Renal cortex interstitium (tissue), 15 donors: ENCODE measurements at places on chromosomes 16 and 17. TPM values are rescaled to one million over a fixed set of nuclear protein-coding genes. Genes with fewer than 3 reads are reported as not detected.

DNA sequence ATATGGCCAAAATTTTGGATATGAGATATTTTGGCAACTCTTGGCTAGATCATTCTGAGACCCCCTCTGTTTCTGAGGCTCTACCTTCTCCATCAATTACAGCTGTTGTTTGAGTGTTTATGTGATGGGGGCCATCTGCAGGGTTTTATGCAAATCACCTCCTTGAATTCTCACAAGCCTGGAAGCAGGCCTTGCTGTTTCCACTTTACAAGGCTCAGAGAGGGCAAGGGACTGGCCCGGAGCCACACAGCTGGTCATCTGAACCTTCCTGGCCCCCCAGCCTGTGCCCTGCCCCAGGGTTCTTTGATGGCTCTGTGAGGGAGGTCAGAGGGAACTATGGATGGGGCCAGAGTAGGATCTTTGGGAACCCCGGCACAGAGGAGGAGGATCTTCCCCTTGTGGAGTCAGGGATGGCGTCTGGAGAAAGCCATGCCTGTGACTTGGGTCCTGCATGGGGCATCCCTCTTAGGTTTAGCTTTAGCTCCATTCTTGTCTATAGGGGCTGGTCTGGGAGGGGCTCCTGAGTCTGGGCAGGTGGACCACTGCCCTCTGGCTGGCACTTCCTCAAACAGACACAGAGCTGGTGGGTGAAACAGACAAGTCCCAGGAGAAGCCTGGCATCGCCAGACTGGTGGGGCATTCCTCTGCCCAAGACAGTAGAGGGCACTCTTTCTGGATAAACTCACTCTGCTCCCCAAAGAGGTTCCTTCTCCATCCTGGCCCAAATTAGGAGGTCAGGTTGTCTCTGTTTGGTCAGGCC, 26.2 kb downstream of the IL21R start:
- no peak for DNase-seq

- no peak for DNase-seq
These were observed 1.9 kb downstream of the PRR15L start for GRCh38 chr17:47955497-47956461.

Gene SEPTIN1
- 1.7 TPM for polyA plus RNA-seq

Gene NOB1
- polyA plus RNA-seq: 62.3 TPM

DNA sequence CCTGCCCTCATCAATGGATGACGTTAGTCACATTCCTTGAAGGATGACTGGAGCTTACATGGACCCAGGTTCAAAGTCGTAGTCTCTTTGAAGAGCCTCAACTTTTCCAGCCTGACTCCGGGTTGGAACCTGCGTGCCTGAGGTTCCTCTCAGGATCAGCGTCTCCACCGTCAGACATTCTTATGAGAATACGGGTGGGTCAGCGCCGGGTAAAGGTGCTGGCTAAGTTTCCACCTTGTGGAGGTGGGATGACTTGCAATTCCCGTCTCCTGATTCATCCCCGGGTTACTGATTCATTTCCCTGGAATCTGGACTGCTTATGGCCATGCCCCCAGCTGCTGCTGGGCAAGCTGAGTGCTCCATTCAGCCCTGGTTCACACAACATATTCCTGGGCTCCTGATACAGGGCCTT, 38.9 kb upstream of the CMIP start:
- no peak for DNase-seq

DNA sequence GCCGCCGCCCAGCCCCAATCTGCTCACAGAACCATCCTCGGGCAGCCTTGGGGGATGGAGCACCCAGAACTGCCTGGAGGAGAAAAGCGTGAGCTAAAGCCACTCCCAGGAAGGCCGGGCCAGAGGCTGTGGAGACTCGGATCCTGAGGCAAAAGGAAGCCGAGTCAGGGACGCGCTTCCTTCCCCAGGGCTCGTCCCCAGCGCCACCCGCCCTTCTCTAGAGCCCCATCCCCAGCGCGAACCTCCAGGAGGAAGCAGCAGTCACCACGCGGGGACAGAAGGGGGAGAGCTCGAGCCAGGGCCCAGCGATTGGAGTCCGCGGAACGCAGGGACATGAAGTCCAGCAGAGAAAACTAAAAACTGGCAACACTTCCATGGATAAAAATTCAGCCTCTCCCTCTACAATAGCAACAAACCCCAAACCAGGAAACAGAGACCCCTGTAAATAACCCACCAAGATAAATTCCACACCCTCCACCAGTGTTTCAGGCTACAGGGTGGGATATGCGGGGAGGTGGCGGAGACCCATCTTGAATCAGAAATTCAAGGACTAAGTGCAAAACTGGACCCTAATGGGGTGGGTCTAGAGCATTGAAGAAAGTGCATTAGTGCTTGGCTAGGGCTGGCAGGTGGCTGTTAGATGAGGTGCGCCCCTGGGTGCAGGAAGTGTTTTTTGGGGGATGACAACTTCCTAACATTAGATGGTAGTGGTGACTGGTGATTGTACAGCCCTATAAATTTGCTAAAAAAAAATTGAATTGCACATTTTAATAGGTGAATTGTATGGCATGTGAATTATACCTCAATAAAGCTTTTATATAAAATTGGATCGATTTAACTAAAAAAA, 116.1 kb upstream of the METRNL start:
- DNase-seq: peak; percentile 68

Gene RRAD
- 2.2 TPM for polyA plus RNA-seq

GRCh38 chr17:38761612-38762011, 9.1 kb downstream of the PSMB3 start:
- no peak for DNase-seq
